ENCODE measurements at places on chromosomes 6 and 20.

GRCh38 chr20:38001173-38001875 lies 31.9 kb downstream of the TTI1 start:
- DNase-seq: peak; percentile 72

GRCh38 chr6:41777551-41778285 lies 2.0 kb downstream of the FRS3 start:
- no peak for DNase-seq

DNA sequence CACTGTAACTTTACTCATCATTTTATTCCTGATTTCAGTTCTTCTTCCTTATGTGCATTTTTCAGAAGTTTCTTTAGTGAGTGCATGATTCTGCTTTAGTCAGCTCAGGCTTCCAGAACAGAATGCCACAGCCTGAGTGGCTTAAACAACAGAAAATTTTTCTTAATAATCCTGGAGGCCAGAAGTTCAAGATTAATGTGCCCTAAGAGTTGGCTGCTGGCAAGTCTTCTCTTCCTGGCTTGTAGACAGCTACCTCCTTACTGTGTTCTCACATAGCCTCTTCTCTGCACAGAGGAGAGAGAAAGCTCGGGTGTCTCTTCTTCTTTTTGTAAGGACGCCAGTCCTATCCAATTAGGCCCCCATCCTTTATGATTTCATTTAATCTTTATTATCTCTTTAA lies 443.1 kb upstream of the RGS17 start:
- no peak for DNase-seq

GRCh38 chr6:105374010-105374420 lies 28.9 kb downstream of the PREP start:
- DNase-seq: peak; percentile 92

DNA sequence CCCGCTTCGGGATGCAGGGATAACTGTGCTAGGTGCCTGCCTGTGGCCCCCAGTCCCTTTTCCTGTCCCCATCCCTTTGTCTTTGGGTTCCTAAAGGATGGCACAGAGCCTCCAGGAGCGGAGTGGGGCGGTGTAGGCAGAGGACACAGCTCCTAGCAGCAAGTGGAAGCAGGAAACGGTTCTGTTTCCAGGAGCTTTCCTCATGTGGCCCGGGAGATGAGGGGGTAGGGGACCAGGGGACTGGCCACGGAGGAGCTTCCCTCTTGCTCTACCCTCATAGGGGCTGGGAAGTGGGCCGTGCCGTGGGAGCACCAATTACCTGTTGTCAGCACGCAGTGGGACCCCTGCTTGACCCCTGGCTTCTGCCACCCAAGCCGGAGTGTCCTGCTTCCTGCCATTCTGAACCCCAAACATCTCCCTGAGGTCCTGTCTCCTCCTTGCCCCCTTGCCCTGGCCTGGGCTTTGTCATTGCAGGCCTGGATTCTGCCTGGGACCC lies 76.9 kb downstream of the SRC start:
- DNase-seq: no peak

DNA sequence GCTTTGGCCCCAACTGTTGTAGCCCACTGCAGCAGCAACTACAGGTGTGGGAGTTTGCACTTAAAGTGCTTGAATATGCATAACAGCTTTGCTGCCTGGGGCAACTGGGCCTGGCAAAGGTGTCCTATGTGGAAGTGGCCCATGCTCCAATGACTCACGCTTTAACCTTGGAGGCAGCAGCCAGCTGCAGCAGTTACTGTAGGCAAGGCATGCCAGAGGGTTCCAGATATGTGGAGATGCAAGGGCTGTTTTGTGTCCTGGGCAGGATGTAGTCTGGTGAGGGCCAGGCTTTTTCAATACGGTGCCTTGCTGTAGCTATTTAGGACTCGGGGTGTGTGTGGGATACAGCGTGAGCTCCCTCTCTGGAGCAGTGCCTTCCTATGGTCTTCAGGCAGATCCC lies 150.3 kb downstream of the NKAIN2 start:
- no peak for DNase-seq

Measured in EL (cell line).